ENCODE measurements at places on chromosomes 2 and 18. TPM values are rescaled to one million over a fixed set of nuclear protein-coding genes. Genes with fewer than 3 reads are reported as not detected.

The PMAIP1 gene
- total RNA-seq = 24.4 TPM

The LYPD6B gene
- 40.1 TPM for total RNA-seq

The UPP2 gene
- not detected for total RNA-seq

The SH3RF3 gene
- total RNA-seq = 2.5 TPM

The UGT1A8 gene
- not detected for total RNA-seq

The ARHGEF4 gene
- 15.7 TPM for total RNA-seq

The SCN7A gene
- 1.8 TPM for total RNA-seq
